ENCODE measurements at places on chromosomes 2 and 18.

DNA sequence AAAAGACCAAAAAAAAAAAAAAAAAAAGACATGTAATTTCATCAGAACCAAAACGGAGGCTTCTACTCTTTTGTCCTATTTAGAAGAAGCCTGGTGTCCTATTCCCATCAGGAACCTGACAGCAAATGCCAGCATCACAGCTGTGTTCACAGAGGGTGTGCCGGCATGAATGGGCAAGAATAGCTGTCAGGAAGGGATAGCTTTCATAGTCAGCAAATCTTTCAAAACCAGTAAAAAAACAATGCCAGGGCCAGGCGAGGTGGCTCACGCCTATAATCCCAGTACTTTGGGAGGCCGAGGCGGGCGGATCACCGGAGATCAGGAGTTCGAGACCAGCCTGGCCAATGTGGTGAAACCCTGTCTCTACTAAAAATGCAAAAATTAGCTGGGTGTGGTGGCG, 231.8 kb upstream of the PXDN start:
- no peak for DNase-seq

- DNase-seq: no peak
Measured at GRCh38 chr2:219726916-219727315, 99.5 kb downstream of the SLC4A3 start.

GRCh38 chr2:224563537-224563936, 21.6 kb downstream of the CUL3 start:
- no peak for DNase-seq

DNA sequence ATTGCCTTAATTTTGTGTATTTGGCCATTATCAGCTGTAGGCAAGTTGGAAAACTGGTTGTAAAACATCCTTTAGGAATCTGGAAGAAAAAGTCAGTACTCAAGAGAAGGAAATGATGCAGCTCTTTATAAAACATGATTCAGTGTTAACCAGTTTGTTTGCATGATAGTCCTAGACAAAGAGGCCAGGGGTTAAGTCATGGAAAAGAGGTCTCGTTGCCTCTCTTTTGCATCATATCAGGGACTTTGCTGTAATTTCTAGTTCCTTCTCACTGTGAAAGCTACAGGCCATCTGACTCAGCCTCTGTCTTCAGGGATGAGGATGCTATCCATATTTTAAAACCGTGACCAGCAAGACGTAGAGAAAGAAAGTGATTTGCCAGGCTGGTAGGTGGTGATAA, 38.0 kb downstream of the NPAS2 start:
- DNase-seq: peak; percentile 84

- DNase-seq: peak; percentile 78
Measured at GRCh38 chr18:48030616-48031480, 100.4 kb upstream of the SMAD2 start.

GRCh38 chr18:22831441-22831904, 101.7 kb upstream of the RBBP8 start:
- peak; percentile 91 for DNase-seq
